ENCODE measurements at places on chromosomes 16 and 17.

GRCh38 chr17:13750816-13751793, 149.4 kb upstream of the HS3ST3A1 start:
- DNase-seq: no peak

- no peak for DNase-seq
Measured at GRCh38 chr16:1356061-1356900, 4.5 kb downstream of the GNPTG start.

GRCh38 chr16:82050506-82050905, 15.5 kb downstream of the HSD17B2 start:
- no peak for DNase-seq

DNA sequence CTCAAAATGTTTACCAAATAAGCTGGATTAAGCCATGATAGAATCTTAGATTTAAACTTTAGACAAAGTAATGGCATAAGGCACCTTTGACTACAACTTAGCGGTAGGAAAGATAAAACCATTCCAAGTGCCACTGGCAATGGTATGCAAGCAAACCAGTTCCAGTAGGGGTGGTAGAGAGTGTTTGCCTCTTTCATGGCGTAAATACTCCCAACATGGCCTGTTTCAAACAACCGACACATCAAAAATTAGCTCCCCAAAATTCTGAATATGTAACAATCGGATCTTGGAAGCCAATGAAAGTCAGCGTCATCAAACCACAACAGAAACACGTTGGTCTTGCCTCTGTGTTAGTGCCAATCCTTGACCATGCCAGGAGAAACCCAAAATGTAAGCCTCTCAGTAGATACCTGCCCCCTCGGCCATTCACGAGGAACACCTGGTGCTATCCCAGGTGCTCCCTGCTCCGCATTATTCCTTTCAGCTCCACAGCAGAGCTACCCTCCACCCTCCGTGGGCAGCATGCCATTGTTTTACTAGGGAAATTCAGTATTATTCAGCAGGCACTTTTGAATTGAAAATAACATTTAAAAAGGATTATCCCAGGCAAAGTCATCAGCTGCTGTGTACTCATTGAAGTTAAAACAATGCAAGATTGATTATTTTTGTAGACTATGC, 307.8 kb upstream of the CDH11 start:
- no peak for DNase-seq
